ENCODE measurements at places on chromosomes 6 and 20.
A peak's percentile ranks its signal among the peaks of the same experiment; 100 is the strongest.

DNA sequence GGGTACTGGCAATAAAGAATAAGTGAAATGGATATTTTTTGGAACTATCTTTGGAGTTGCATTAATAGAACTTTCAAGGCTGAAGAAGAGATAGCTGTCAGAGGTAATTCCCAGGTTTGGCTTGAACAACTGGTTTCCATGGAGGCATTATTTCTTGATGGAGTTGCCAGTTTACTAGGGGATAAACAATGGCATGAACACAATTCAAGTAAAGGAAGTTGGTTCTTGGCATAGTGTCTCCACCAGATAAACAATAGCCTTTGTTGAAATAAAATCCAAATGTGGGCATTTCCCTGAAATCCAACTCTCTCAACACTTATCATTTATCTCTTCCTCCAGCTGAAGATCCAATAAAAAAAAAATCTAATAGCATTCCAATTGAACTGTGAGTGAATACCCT, 454.9 kb downstream of the C6orf118 start:
- no peak for DNase-seq

GRCh38 chr6:80382811-80383210, 276.3 kb downstream of the BCKDHB start:
- peak; percentile 86 for DNase-seq

- no peak for DNase-seq
Measured at GRCh38 chr6:53369876-53370515, 21.2 kb upstream of the ELOVL5 start.

DNA sequence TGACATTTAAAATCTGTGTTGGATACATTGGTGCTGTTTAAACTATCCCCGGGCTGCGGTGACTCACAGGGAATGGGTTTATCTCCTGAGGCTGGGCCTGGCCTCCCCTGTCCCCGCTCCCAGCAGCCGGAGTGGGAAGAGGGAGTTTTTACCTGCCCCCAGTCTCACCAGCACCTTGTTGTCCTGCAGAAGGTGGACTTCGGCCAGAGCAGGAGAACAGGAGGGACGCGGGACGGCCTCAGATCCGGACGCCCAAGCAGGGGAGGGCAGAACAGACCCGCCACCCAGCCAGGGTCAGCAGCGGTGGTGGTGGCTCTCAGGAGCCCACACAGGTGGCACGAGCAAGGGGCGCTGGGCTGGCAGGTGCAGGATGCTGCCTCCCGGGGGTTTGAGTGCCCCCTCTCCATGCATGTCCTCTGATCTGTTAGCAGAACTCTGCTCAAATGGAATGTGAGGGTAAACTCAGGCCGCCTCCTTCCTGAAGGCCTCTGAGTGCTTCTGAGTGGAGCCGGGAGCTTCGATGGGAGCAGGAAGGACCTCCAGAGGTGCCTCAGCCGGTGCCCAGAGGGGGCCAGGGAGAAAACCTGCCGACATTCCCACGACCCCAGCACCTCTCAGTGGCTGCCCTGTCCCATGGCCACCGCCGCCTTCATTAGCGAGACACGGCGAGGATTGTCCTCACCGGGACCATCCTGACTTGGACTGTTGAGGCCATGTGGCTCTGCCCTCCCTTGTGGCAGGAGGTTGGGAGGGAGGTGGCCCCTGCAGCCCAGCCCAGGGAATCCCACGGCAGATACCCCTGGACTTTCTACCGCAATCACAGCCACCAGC, 43.4 kb upstream of the MRGBP start:
- DNase-seq: no peak

DNA sequence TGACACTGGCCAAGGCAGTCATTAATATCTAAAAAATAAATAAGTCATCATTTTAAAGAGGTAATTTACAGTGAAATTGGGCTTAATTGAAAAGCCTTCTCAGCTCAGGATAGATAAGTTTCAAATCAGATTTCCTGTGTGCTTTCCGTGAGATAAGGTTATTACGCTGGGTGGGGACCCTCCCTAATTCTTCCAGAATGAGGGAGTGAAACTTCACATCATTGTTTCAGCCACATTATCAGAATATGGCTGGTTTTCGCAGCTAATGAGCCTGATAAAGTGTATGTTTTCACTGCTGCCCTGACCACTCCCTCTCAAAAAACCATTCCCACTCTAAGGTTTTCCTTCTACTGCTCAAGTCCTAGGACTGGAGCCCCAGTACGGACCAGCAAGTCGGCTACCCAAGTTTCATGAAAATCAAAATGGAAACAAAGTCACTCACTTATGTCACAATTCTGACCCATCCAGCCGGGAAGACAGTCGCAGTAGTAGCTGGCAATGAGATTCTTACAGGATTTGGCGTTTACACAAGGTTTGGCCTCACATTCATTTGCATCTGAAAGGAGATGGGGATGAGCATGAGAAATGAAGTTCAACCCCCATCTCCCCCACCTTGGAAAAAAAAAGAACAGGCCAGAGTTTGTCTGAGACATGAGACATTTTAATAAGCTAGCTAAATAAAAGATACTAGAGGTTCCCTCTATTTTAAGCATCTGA, 24.6 kb downstream of the JAG1 start:
- DNase-seq: no peak

DNA sequence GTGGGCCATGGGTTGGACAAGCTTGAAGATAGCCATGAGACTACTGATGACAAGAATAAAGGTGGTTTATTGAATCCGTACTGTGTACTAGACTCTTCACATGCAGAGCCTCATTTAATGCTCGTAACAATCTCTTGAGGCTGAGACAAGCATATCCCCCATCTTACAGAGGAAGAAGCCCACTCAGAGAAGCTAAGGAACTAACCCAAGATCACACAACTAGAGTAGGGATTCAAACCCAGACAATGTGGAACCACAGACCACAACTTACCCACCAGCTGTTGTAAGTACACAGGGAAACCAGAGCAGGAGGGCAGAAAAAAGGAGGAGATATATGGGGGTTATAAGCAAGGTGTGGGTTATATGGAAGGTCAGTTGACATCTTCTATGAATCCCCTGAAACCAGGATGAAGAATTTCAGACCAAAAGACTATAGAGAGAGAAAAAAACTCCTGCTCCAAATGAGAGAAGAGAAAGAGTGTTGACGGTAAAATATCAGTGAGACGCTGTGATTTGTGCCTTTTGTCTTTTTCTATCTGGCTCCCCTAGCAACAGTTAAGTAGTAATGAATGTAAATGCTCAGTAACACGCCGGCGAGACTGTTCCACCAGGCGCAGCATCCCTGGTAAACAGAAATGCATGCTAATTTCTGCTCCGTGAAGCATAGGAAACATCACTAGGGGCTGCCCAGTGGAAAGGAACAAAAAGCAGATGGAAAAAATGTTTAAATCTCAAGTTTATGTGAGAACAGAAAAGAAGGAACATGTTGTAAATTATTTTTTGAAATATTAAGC, 80.1 kb upstream of the SLC22A16 start:
- DNase-seq: no peak

GRCh38 chr6:157813191-157813590, 9.9 kb upstream of the SNX9 start:
- no peak for DNase-seq

DNA sequence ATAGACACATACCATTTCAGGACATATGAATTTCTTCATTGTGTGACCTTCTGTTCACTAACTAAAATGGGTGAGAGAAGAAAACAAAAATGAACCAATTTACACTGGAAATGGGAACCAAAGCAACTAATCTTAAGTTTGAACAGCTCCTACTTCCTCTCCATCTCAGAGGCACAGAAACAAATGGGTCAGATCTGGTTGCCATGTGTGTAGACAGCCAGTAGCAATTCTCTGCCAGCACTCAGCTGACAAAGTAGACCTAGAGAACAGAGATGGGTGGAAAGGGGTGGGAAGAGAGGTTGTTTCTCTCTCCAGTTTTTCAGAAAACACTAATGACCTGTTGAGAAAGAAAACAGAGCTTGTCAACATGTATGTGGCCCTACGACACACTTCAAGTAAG, 14.3 kb upstream of the POPDC3 start:
- no peak for DNase-seq

DNA sequence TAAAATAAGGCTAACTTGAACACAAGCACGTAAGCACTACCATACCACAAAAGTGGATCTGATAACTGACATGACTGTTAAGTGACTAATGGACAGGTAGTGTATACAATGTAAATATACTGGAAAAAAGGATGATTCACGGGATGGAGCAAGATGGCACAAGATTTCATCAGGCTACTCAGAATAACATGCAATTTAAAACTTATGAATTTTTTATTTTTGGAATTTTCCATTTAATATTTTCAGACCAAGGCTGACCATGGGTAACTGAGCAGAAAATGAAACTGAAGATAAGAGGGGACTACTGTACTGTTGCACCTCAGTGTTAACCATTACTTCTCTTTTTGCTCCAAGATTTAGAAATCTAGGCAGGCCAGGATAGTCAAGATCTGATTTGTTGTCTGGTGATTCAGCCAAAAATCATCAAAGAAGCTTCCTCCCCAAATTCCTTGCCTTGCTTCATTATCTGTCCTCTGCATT, 45.4 kb downstream of the TPBG start:
- DNase-seq: peak; percentile 44

DNA sequence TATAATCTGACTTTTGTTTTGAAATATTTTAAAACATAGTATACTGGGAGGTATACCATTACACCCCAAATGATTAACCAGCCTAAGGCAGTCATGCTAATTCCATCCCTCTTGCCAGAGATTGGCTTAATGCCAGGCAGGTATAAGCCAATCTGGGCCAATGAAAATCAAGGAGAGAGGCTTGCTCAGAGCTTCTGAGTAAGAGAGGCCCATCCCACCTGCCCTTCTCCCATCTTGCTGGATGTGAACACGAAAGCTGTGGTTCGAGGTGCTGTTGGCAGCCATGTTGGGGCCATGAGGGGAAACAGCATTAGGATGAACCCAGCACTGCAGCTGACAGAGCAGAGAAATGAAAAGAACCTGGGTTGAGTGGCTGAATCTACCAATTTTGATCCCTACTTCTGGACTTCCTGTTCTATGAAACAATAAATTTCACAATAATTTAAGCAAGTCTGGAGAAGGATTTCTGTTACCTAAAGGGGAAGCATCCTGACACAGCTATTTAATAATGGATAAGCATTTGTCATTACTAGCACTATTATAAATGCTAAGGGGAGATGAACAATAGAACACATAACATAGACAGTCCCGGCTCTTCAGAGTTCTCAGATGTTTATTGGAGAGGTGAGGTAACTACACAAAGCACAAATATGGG, 152.3 kb downstream of the CDC5L start:
- DNase-seq: no peak

- peak; percentile 77 for DNase-seq
Measured at GRCh38 chr20:47334022-47334551, 22.4 kb downstream of the ZMYND8 start.

DNA sequence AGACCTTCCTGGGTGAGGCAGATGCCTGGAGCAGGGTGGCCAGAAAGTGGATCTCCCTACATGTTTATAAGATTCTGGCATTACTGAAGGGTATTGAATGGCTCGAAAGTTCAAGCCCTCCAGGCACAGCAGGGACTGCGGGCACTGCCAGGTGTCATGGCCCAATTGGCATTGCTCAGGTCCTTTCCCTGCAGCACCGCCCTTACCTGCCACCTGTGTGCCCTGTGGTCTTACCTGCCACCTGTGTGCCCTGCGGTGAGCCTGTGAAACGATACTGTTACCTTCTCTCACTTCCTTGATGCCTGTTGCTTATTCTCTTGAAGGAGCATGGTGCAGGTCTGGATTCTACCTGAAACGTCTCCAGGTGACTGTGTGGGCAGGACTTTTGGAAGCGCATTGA, 32.2 kb downstream of the SMOC2 start:
- no peak for DNase-seq

- DNase-seq: peak; percentile 49
Measured at GRCh38 chr6:109743739-109744138, 52.6 kb downstream of the FIG4 start.

GRCh38 chr6:111614833-111615582, 9.3 kb upstream of the TRAF3IP2 start:
- DNase-seq: no peak

DNA sequence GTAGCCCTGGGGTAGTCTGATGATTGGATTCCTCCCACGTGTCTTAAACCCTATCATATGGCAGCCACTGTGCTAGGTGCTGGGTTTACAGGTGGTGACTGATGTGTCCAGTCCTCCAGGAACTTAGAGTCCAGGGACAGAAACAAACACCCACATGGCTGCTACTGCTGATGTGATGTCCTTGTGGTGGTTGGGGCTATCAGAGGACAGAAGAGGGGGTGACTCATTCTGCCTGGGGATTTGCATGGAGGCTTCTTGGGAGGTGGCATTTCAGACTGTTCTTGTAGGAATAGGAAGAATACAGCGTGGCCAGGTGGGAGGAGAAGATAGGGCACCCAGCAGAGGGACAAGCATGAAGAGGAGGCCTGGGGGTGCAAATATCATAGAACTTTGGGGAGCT, 9.8 kb downstream of the RAET1G start:
- no peak for DNase-seq

DNA sequence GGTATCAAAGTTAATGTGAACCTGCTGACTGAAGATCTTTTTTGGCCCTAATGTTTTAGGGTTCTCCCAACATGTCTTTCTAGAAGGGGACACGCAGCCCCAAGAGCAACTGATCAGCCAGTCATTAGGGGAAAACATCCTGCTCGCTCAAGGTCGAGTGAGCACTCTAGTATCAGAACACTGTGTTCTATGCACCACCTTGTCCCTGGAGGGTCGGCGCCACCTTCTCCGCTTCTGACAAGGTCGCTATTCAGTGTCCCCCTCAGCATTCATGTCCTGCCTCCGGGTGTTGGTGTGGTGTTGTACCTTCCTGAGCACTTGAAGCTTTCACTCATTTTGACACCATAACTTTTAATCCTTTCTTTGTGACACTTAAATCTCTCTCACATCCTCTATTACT, 331.2 kb upstream of the KCNQ5 start:
- DNase-seq: no peak

- no peak for DNase-seq
Measured at GRCh38 chr6:105294129-105294528, 108.8 kb downstream of the PREP start.

GRCh38 chr6:11279284-11279689, 46.8 kb upstream of the NEDD9 start:
- DNase-seq: no peak

DNA sequence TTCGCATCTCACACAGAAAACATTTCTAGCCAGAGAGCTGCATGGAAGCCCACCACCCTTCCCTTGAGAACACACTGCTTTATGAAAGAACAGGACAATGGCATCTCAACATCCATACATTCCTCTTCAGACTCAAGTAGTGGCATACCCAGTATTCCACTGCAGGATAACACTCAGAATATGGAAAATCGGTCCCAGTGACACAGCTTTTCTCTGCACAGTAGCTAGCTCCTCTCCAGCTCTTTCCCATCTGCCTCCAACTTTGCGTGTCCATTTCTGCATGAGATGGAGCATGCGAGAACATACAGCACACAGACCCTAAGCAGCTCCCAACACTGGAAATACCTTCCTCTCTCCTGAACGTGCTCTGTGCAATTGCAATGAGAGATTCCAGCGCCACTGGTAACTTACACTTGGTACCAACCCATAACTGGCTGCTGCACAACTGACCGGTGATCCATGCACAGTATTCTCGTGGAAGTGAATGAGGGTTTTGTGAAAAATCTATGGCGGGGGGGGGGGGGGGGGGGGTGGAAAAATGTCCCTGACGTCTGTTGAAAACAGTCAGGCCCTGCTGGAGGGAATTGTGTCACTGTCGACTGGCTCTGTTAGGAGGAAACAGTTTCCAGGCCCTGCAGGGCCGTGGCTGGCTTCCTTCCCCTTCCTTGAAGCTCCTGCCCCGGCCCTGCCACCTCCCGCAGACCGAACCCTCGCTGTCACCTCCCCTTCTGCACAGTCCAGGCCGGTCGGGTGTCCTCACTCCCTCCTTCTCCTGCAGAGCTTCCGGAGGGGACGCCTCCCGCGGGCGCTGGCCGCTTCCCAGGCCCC, 265.9 kb upstream of the QKI start:
- DNase-seq: no peak

- no peak for DNase-seq
Measured at GRCh38 chr6:14284969-14285590, 167.5 kb downstream of the CD83 start.

Data from fibroblast of skin of left biceps (primary cell).